MCF 10A (cell line): ENCODE measurements at places on chromosomes 13 and 19. TPM values are rescaled to one million over a fixed set of nuclear protein-coding genes. Genes with fewer than 3 reads are reported as not detected.

- no peak for DNase-seq
- no peaks in the 10 kb centered on the region for H3K27me3 ChIP-seq
- no peaks in the 10 kb centered on the region for H3K36me3 ChIP-seq
- H3K27ac ChIP-seq = no peak within 1 kb of the TSS
These were observed at the start of gene ICAM3 for GRCh38 chr19:10339380-10339960. TSS of gene ICAM3 (minus strand) at chr19:10339624. CDS start at chr19:10339614, 10 bp downstream.

GRCh38 chr13:99367663-99368448, 60.7 kb upstream of the GPR183 start:
- H3K27ac ChIP-seq = no peak overlapping the region
- no peaks in the 10 kb centered on the region for H3K4me1 ChIP-seq
- no peak for DNase-seq
- H3K36me3 ChIP-seq = peaks cover 35% of the 10 kb centered on the region
- no peak overlapping the region for H3K4me3 ChIP-seq

- H3K36me3 ChIP-seq = no peaks in the 10 kb centered on the region
- no peak for DNase-seq
- H3K27ac ChIP-seq = no peak overlapping the region
- H3K27me3 ChIP-seq = no peaks in the 10 kb centered on the region
- no peak overlapping the region for H3K4me3 ChIP-seq
These were observed 21.0 kb upstream of the SPRY2 start for GRCh38 chr13:80361883-80362327.

The MYDGF gene
- 188 and 231 TPM in 2 replicates for total RNA-seq

The CASP14 gene
- total RNA-seq = not detected in 2 replicates
